HuH-7 (cell line): ENCODE measurements at places on chromosomes 4 and X.

DNA sequence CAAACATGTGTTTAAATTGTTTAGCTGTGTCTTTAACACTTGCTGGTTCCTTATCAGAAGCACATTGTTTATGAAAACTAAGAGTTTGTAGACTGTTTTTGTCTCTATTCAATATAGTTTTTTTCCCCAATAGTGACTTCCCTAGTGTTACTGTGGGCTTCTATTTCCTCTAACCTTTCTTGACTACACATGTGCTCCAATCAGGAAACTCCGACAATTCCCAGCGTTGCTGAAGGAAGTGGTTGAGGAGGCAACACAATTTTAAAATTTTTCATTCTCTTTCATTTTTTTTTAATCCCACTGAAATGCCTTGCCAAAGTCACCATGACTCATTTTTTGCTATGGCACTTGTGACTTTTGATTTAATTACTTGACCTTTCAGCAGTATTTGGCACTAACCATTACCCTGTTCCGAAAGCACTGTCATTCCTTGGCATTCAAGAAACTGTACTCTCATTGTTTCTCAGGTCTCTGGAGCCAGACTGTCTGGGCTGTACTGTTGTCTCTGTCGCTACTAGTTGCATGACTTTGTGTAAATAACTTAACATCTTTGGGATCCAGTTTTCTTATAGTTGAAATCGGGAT, 67.6 kb upstream of the FREM3 start:
- no peak for DNase-seq

DNA sequence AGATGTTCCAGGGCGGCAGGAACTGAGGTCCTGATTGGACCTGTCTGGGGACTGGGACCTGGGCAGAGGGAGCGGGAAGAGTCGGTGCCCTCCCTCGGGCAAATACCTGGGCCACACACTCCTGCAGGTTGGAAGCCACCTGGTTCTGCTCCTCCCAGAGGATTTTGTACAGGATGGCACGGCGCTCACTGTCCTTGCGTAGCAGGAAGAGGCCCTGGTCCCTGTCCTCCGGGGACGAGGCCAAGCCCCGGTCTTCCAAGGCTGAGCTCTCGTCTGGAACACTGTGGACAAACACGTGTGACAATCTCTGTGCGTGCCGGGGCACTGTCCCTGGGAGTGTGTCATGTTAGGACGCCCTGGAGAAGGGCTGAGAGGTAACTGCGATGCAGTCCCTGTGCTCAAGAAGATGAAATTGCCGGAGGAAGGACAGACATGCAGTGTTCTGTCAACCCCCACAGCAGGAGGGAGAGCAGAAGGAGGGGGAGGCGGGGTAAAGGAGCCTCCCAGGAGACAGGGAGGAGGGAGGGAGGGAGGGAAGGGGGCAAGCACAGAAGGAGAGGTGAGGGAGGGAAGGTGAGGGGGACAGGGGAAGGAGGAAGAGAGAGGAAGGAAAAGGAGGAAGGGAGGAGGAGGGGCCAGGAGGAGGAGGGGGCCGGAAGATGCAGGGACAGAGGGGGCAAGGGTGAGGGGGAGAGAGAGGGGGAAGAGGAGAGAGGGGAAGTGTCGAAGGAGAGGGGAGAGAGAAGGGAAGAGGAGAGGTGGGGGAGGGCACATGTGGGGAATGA, 29.0 kb downstream of the PDHA1 start:
- DNase-seq, result no peak

GRCh38 chrX:109643687-109644086, 18.7 kb upstream of the KCNE5 start:
- DNase-seq, result no peak

GRCh38 chr4:24917076-24917856, 4.4 kb upstream of the CCDC149 start:
- DNase-seq, result no peak

- DNase-seq, result no peak
These were observed 125.8 kb downstream of the PPEF1 start for GRCh38 chrX:18833071-18833731.

- DNase-seq, result no peak
These were observed 33.3 kb downstream of the BBS12 start for GRCh38 chr4:122765692-122766352.

DNA sequence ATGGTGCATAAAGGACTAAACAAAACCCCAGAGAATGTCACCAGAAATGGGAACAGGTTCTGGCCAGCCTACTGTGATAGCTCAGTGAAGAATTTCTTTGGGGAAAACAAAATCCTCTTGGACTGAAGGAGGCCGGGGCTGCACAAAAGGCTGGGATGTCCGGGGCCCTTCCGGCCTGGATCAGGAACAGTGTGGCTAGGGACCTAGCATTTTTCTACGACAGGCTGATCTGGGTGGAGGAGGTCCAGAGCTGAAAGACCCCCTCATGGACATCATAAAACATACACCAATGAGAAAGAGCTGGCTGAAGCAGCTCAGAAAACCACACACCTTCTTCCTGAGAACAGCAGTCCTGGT, 94.7 kb downstream of the BCOR start:
- no peak for DNase-seq

DNA sequence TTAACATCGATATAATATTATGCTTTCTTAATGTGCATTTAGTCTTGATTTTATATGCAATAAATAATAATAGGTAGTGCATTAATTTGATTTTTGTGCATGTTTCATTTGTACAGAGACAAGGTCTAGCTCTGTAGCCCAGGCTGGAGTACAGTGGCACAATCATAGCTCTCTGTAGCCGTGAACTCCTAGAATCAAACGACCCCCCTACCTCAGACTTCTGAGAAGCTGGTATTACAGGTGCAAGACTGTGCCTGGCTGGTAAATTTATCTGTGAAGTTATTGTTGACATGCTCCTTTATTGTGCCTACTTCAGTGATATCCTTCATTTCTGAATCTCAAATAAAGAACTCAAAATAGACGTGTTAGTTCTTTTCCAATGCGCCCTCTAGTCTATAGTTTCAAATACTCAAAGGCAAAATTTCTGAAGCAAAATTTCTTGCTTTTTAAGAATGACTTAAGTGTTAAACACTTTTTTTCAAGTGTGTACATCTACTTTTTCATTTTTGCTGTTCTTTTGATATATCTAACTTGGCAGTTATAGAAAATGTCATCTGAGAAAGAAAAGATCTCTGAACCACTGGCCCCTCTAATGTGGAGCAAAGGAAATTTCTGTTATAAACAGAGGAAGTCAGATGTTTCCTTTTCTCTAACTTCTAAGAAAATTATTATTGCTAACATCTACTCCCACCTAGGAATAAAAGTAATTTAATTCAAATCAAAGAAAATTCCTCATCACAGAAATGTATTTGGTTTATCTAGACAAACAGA, 28.3 kb upstream of the GUCY1A1 start:
- no peak for DNase-seq

DNA sequence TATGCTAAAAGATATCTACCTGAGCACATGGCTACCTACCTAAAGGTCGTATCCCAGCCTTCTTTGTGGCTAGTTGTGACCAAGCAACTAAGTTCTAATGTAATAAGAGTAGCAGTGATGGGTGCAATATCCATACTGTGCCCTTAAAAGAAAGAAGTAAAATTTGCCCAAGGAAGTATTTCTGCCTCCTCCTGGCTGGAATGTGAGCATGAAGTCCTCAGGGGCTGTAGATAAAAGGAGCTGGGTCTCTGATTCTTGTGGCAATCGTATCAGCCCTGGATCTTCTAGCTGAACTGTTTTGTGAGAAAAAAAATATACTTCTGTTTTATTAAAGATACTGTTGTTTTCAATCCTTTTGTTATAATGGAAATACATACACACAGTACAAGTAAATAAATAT, 217.4 kb downstream of the GPAT3 start:
- DNase-seq, result no peak

DNA sequence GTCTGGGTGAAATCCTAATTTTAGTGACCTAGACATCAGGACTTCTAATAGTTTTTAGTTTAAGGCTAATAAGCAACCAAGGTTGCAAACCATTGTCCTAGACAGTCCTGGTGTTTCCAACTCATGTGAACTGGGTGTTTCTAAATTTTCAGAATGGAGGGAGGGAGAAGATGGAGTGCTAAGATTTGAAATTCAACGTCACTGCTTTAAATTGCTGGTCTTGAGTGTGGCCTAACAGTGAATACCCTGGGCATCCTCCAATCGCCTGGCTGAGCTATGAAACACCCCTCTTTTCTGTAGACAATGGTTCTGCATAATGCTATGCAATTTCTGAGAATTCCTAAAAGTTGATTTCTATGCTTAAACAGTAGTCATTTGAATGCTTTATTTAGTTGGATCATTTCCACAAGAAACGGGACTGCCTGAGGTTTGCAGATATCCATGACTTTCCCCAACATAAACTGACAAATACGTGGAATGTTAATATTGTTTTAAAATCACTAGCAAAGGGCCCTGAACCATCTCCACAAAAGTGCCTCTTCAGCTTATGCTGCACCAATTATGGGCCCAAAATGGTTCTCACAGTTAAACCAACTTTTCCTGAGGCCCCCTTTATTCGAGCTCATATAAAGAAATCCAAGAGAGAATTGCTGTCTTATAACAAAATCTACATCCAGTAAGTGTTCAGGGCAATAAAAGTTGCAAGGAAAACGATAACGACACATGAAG, 1.1 kb downstream of the FBXL5 start:
- DNase-seq, result no peak

GRCh38 chrX:9048801-9049200, 14.9 kb upstream of the FAM9B start:
- no peak for DNase-seq

GRCh38 chrX:1506916-1507315, 30.1 kb downstream of the P2RY8 start:
- DNase-seq, result no peak

- no peak for DNase-seq
These were observed 53.7 kb downstream of the COQ2 start for GRCh38 chr4:83230928-83231327.
